Vagina (tissue), 2 donors: ENCODE measurements at places on chromosomes 12 and 14. TPM values are rescaled to one million over a fixed set of nuclear protein-coding genes. Genes with fewer than 3 reads are reported as not detected.

RPS6KL1 gene
- 2.0 TPM for total RNA-seq

LPAR5 gene
- 7.4 TPM for total RNA-seq

PRIMA1 gene
- total RNA-seq = 6.1 TPM

GRCh38 chr12:77031745-77032144 is 33.6 kb downstream of the E2F7 start:
- no peak for DNase-seq

GRCh38 chr12:55172686-55173085 is 46.5 kb downstream of the OR9K2 start:
- no peak for DNase-seq

DNA sequence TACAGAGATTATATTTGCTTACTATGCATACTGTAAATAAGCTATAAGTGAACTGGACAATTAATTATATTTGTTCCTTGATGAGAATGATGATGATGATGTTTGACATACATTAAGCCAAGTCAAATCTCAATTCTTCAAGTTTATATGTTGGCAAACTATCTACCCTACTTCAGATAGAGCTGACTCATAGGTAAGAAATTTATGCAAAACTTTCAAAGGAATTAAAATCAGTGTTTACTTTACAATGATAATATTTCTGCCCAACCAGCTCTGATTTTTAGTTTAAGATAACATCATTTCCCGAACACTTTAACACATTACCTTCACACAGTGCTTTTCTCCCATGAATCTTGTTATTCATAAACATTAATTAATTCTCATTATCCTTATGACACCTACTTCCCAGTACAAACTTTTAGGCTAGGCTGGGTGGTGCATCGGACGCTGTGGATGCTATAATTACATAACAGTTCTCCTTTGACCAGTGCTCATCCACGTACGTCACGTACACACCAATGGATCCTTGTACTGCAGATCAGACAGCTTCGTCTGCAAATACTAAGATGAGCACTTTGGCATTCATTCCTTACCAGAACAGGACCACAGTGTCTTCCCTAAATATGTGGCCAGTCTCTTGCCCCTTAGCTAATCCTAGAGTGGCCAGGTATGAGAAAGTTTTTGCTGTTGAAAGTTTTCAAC is 18.3 kb downstream of the BMP4 start:
- DNase-seq = no peak

DNA sequence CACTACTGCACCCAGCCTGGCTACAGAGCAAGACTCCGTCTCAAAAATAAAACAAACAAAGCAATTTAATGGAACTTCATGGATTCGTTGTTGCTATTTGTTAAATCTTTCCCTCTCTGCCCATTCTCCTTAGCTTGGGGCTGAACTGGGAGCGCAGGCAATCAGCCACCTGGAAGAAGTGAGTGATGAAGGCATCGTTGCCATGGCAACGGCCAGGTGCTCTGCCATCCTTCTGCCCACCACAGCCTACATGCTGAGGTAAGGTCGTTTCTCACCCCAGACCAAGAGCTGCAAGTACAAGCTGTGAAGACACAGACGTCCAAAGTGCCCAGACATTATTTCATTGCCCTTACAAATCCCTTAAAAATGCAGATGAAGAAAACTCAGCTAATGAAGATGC is 19.1 kb downstream of the AMDHD1 start:
- DNase-seq = no peak

- DNase-seq = peak; percentile 58
Measured at GRCh38 chr12:2680676-2681039, 114.1 kb upstream of the FKBP4 start.

- DNase-seq = no peak
Measured at GRCh38 chr12:123912415-123913380, 59.9 kb downstream of the CCDC92 start.

- no peak for DNase-seq
Measured at GRCh38 chr12:87812681-87813080, 216.5 kb downstream of the C12orf50 start.

- DNase-seq = no peak
Measured at GRCh38 chr14:52961060-52961639, 10.3 kb upstream of the FERMT2 start.
